CD4-positive, alpha-beta T cell treated with Interferon alpha-2 for 1 hour (primary cell): ENCODE measurements at places on chromosomes 3 and 15.

- DNase-seq = no peak
Observed at GRCh38 chr3:113405180-113405579, 36.1 kb downstream of the CFAP44 start.

GRCh38 chr3:17749281-17749680, 6.8 kb upstream of the TBC1D5 start:
- DNase-seq = peak; percentile 10

- no peak for DNase-seq
Observed at GRCh38 chr3:150006794-150007193, 36.1 kb upstream of the PFN2 start.

- no peak for DNase-seq
Observed at GRCh38 chr3:32004113-32004765, 22.7 kb downstream of the ZNF860 start.

- peak; percentile 45 for DNase-seq
Observed at GRCh38 chr15:63210151-63211091, 21.0 kb downstream of the RAB8B start.
